Amygdala (tissue), 56 donors: ENCODE measurements at places on chromosomes 11 and 22.

- no peak for DNase-seq
These were observed 66.9 kb downstream of the ARFGAP2 start for GRCh38 chr11:47109727-47110246.

- DNase-seq: no peak
These were observed 700 bp downstream of the TTC17 start for GRCh38 chr11:43359422-43359818.

DNA sequence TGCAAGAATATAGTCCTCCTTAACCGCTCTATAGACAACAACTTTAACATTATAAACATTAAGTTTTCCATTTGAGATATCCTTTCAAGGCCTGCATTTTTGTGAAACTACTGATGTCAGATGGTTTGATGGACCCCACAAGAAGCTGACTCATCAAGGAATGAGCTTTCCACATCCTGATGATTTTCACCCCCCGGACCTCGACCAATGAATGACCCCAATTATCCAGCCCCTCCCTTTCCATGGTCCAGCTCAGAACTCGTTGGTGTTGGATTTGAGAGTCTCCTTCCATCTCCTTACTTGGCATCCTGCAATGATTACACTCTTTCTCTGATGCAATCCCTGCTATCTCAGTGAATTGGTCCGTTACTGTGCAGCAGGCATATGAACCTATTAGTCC, 31.8 kb upstream of the GUCY1A2 start:
- DNase-seq: no peak

DNA sequence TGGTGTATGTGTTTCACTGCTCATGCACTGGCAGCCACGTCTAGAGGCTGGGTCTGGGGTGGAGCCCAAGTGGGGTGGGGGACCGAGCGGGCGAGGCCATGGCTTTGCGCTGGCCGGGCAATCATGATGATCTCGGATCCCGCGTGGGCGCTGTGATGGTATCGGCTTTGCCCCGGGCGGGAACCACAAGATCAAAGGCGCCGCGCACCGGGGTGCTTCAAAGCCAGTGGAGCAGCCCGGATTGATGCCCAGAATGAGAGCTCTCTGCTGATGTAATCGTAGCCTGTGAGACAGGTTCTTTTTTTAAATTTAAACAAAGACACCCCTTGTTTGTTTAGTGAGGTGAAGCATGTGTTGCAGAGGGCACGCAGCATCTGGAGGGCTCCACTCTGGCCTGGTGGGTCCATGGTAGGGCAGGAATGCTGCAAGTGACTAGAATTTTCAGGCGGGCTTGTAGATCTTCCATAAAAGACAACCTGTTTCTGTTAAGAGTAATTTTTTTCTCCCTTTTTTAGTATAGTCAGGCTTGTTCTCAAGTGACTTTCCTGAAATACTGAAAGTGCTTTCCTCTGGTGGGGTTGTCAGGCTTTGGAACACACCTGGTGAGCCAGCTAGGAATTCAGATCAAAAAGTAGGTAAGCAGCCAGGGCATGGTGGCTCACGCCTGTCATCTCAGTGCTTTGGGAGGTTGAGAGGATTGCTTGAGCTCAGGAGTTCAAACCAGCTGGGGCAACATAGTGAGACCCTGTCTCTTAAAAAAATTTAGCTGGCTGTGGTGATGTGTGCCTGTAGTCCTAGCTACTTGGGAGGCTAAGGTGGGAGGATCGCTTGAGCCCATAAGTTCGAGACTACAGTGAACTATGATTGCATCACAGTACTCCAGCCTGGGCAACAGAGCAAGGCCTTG, 40.7 kb downstream of the ZNRF3 start:
- DNase-seq: no peak

GRCh38 chr11:64356498-64357411, 2.2 kb upstream of the RPS6KA4 start:
- DNase-seq: no peak

DNA sequence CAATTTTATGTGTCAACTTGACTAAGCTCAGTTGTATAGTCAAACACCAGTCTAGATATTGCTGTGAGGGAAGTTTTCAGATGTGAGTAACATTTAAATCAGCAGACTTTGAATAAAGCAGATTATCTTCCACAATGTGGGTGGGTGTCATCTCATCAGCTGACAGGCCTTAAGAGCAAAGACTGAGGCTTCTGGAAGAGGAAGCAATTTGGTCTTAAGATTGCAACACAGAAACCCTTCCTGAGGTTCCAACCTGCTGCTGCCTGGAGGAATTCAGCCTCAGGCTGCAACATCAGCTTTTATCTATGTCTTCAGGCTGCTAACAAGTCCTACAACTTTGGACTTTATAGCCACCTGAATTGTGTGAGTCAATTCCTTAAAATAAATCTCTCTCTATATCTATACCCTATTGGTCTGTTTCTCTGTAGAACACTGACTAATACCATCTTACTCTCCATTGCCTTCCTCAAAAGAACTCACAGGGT, 277.2 kb upstream of the PLET1 start:
- no peak for DNase-seq

GRCh38 chr11:7595951-7596350, 77.3 kb downstream of the CYB5R2 start:
- no peak for DNase-seq

DNA sequence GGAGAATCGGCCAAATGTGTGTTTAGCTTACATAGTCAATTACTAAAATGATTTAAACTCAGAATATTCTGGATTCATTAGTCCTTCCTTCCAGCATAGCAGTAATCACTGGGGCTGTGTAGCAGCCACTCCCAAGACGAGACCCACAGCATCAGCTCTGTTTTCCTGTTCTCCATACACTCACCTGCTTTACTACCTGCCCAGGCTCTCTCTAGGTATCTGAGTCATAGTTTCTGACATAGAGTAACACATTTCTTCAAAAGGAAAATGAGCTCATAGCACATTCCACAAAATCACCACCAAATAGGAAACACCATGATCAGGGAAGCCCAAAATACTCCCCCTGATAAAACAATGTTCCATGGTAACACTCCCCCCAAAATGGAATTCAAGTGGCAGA, 22.9 kb downstream of the MORC2 start:
- no peak for DNase-seq

- DNase-seq: no peak
These were observed 18.9 kb upstream of the EFCAB6 start for GRCh38 chr22:43830931-43831560.

GRCh38 chr11:40292721-40293508, 1166.5 kb downstream of the LRRC4C start:
- no peak for DNase-seq

DNA sequence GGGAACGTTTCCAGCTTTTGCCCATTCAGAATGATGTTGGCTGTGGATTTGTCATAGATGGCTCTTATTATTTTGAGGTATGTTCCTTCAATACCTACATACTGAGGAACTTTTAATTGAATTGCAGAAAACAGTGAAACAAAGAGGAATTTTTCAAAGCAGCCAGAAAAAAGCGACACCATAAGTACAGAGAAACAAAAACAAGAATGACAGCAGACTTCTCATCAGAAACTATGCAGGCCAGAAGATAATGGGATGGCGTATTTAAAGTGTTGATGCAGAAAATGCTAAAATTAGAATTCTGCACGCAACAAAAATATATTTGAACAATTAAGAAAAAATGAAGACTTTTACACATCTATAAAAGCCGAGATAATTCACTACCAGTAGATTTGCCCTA, 95.4 kb upstream of the TIMP3 start:
- no peak for DNase-seq

GRCh38 chr11:16813126-16813525, 74.7 kb downstream of the C11orf58 start:
- no peak for DNase-seq

- no peak for DNase-seq
These were observed 242.6 kb upstream of the FAT3 start for GRCh38 chr11:91981995-91982394.

- no peak for DNase-seq
These were observed at the start of gene OR9I1 for GRCh38 chr11:58125469-58125868. OR9I1 (minus strand) TSS chr11:58125530; CDS start chr11:58119444, 6,086 bp downstream.

DNA sequence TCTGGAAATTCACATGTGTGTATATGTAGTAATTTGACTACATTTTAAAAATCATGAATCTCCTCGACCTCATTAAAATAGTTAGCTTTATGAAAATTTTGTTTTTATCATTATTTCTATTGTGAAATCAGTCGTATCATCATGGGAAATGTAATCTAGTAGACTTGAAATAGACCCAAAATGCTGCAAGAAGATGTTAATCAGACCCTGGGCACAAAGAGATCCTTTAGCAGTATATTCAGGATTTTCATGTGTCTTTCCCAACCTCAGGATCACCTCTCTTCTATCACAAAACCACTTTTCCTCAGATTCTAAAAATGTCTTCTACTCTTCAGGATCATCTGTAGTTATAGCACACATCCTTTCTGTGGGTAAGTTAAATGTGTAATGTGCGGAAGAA, 74.9 kb upstream of the ADSL start:
- no peak for DNase-seq

DNA sequence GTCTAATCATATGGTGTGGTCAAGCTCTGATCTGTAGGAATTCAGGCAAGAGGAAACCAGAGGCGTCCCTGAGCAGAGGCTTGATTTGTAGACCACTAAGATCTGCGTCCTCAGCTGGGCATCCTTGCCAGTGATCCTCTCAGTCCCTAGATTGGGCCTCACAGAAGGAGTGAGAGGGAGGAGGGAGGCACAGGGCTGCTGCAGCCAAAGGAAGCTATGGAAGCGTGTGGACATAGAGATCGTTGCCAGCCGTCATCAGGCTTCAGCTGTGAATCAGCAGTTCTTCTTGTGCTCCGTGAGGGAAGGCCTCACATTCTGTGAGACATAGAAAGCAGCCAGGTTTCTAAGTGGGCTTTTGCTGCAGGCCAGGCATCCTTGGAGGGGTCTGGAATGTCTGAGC, 254.6 kb upstream of the KIRREL3 start:
- no peak for DNase-seq

- DNase-seq: no peak
These were observed 93.7 kb downstream of the PRR5L start for GRCh38 chr11:36389811-36390210.

- no peak for DNase-seq
These were observed 11.3 kb upstream of the NLRP6 start for GRCh38 chr11:266676-267439.

- DNase-seq: no peak
These were observed 73.1 kb upstream of the GDPD4 start for GRCh38 chr11:77374611-77375031.

DNA sequence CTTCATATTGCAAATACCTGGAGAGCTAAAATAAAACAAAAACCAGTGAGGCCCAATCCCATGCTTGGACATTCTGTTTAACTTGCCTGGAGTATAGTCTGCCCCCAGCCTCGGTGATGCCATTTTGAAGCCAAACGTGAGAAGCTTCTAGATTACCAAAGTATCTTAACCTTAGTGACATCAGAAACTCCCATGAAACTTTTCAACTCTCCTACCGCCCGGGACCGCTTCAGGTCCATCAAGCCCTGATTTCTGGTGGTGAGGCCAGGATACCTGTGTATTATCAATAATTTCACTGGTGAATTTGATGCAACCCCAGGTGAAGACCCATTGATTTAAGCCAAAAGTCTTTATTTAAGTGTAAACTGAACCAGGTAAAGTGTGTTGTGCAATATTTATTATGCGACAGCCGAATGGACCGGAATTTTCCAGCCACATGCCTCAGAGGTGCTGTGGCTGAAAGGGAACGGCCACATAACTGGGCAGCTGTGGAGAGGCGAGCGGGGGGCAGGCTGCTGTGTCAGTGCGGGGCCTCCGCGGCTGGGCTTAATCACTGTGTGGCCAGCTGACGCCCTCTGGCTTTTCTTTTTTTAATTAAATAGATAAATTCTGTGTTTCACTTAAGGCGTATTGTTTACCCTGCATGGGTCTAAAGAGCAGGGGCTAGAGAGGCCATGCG, 385.5 kb upstream of the B3GAT1 start:
- no peak for DNase-seq

- DNase-seq: no peak
These were observed 35.2 kb downstream of the SOX6 start for GRCh38 chr11:16321148-16321547.

- no peak for DNase-seq
These were observed 6.7 kb downstream of the CAPN5 start for GRCh38 chr11:77073328-77074001.

DNA sequence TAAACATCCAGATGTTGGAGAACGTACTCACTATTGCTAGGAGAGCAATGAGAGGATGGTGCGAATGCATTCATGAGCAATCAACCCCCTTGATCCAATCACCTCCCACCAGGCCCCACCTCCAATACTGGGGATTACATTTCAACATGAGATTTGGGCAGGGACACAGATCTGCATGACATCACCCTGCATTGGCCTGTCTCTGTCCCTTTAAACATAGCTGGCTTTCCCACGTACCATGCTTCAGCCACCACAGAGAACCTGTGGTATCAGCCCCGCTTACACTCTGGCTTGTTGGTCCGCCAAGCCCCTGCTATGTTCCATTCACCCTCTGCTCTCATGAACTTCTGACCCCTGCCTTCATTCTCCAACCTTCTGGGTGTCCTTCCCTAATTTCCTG, 157.5 kb upstream of the E2F8 start:
- no peak for DNase-seq

DNA sequence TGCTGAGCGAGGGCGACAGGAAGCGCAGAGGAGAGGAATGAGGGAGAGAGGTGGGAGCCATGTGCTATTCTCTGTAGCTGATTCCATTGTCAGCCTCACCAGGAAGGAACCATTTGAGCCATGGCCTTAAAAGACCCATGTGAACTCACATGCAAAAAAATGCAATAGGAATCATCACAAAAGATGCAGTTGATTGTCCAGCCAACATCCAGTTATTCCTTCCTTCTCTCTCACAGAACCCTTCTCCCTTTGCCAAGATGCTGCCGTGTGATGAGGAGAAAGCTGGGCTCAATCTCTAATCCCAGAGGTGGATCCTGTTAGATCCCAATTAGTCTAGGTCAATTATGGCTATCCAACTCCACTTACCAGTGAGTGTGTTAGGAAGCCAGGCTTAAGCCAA, 58.2 kb upstream of the RRAS2 start:
- DNase-seq: no peak

DNA sequence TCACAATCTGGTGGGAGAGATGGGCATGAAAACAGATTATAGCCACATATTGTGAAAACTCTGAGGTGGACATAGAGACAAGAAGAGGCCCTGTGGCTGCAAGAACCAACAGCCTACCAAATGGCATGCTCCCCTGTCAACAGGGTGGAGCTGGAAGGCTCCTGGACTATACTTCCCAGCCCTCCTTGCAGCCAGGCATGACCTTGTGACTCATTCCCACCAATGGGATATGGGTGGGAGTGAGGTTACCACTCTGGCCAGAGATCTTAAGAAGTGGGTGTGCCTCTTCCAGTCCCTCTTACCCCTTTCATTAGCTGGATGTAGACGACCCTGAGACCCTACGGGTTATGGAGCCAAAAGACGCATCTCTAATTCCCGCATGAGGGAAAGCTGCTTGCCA, 126.4 kb upstream of the ZBED5 start:
- no peak for DNase-seq

GRCh38 chr22:39388261-39389011, 11.1 kb upstream of the TAB1 start:
- DNase-seq: peak; percentile 47

GRCh38 chr22:47055921-47056320, 293.5 kb downstream of the TBC1D22A start:
- DNase-seq: no peak
